ENCODE measurements at places on chromosomes 1 and 21.

- no peak for DNase-seq
Observed at GRCh38 chr1:35499231-35499630, 58.0 kb downstream of the KIAA0319L start.

- no peak for DNase-seq
Observed at GRCh38 chr1:66500301-66500700, 33.7 kb upstream of the SGIP1 start.

DNA sequence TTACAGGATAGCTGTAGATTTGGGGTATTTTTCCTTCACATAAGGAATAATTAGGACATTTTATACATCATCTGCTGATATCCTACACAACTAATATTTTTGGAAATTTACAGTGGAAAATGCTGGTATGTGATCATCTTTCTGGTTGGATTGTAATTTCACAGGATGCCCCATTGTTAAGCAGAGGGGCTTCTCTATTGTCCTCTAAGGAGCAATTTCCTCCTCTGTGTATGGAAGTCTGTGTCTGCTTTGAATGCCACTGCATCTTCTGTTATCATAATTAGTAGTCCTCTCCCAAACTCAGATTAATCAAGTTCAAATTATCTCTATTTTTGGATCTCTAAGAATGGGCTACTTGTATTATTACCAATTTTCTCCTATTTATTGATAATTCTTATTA, 988.1 kb upstream of the B3GALT2 start:
- DNase-seq: no peak

GRCh38 chr1:119102051-119102450, 38.4 kb downstream of the WARS2 start:
- DNase-seq: no peak

Measured in Panc1 (cell line).